ENCODE measurements at places on chromosomes 11 and 22.

GRCh38 chr11:47394050-47394321, 14.4 kb upstream of the SLC39A13 start:
- DNase-seq: no peak

- DNase-seq: no peak
These were observed 73.0 kb downstream of the MICAL3 start for GRCh38 chr22:17951315-17951714.

DNA sequence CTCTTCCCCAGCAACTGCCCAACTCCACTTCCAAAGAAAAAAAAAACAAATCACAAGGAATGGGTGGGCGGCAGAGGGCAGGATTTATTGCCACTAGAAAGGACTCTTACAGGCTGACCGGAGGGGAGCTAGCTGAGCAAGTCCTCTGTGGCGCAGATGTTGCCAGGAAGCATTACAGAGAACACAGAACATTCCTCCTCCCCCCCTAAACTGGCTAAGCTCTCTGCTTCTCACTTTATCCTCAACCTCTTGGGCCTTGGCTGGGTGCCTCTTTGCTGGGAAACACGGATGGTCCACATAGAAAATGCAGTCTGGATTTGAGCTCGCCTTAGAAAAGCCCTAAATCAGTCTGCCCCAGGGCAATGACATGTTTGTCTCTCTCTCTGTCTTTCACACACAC, 12.6 kb upstream of the FJX1 start:
- no peak for DNase-seq

DNA sequence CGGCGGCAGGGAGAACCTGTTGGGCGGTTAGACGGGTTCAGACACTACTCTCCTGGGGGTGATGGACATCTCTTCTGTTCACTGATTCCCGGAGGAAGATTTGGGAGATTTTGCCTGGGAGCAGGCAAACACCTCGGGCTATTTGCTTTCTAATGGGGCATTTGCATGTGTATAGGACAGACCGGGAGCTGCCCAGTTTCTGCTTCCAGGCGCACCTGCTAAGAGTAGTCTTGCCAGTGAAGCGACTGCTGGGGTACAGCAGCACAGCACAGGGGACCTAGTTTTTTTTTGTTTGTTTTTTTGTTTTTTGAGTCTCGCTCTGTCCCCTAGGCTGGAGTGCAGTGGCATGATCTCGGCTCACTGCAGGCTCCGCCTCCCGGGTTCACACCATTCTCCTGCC, 6.8 kb upstream of the H19 start:
- no peak for DNase-seq

- no peak for DNase-seq
These were observed 61.1 kb downstream of the FLRT1 start for GRCh38 chr11:64096835-64097234.

- DNase-seq: no peak
These were observed 124.3 kb downstream of the C11orf58 start for GRCh38 chr11:16862726-16863125.

DNA sequence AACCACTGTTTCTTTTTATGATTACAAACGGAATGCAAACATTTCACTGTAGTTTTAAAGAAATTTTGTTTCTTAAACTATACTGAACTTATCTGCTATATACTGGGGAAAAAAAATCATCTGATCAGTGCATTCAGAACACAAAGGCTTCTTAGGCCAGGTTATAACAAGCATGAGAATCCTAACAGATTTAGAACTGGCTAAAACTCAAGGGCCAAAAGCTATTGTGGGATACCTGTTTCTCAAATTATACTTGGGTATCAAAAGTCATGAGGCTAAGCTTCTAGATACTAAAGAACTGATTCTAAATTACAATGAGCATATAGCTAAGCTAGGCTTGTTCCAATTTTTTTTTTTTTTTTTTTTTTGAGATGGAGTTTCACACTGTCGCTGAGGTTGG, 29.7 kb upstream of the CHRNA10 start:
- DNase-seq: no peak

- no peak for DNase-seq
These were observed 62.2 kb downstream of the PKNOX2 start for GRCh38 chr11:125226706-125227105.

DNA sequence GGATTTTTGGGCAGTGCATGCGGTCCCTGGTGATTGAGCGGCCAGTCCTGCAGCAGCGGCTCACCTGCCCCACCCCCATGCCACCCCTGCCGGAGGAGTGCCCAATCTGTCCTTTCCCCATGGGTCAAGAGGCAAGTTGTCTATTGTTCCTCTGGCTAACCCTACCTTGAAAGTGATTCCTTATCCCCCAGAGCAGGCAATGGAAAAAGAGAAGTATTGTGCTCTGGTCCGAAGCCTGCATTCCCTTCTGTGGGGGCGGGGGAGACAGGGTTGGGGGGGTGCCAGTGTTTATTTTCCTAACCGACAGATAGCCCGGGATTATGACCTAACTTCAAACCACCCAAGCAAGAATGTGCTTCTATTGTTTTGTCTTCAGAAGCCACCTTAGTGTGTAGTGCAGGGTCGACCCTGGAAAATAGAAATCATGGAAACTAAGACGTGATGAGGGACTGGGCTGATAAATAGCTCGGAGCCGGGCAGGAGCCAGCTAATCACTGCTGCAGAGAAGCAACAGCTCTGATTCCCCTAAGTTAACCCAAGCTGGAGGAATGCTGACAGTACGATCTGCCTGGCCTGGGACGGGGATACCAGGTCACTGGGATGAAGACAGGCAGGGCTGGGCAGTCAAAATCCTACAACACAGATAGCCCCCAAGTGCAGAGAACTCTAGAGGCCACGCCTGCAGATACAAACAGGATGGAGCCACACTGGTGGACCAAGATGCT, 38.7 kb upstream of the ATXN10 start:
- DNase-seq: no peak

DNA sequence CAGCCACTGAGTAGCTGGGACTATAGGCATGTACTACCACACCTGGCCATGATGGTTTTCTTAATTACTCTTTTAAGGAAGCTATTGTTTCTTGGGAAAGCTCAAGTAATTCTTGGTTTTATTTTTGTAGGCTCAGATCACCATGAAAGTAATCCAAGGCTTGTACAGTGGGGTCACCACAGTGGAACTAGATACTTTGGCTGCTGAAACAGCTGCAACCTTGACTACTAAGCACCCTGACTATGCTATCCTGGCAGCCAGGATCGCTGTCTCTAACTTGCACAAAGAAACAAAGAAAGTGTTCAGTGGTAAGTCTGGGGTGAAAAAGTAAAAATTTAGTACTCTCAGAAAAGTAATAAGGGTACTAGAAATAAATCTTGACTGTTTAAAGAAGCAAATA, 11.3 kb downstream of the RRM1 start:
- no peak for DNase-seq

DNA sequence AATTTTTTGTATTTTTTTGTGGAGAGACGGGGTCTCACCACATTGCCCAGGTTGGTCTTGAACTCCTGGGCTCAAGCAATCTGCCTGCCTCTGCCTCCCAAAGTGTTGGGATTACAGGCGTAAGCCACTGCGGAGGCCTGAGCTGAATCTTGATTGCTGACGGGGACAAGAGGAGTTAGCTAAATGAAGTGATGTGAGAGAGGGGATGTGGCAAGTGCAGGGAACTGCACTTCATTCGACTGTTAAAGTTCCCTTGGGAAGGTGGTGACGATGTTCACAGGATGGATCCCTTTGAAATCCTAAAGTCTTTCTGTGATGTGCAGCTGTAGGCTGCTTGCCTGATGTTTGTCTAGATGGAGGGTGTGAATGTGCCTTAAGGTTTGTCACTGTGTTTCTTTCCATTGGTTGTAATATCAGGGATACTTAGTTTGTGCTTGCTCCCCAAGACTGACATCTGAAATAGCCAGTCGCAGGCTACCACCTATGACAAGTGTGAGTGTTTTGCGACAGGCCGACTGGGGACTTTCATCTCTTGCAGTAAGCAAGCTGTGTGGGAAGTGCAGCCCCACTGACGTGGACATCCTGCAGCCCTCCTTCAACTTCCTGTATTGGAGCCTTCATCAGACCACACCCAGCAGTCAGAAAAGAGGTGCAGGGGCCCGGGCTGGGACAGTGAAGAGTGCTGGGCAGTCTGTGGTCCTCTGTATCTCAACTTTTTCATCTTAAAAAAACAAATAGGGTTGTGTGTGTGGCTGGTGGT, 19.6 kb upstream of the CCDC134 start:
- no peak for DNase-seq

DNA sequence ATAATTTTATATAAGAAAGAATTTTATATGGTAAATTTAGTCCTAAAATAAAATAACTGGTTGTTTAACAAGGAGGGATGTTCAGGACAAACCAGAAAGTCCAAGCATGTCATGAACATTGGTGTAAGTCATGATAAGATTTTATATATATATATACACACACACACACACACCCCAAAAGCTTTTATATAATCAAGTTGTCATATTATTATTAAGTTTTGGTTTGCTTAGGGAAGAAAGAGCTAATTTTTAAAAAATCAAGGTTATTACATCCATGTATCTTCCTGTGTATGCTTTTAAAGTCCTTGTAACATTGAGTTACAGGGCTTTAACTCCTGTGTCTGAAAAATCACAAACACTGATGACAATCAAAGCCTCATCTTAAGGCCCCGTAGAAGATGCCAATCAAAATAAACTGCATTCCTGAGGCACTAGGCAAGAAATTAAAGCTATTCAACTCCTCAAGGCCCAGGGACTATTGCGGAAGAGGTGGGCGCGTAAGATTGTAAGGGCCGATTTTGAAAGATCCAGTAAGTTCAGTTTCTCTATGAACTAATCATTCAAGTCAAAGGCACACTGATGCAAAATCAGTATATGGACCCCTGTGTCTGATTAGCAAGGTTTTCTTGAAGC, 16.8 kb downstream of the APOL6 start:
- DNase-seq: no peak
